ENCODE measurements at places on chromosomes 1 and 21.

- no peak for DNase-seq
Measured at GRCh38 chr1:53025034-53025768, 36.8 kb upstream of the PODN start.

DNA sequence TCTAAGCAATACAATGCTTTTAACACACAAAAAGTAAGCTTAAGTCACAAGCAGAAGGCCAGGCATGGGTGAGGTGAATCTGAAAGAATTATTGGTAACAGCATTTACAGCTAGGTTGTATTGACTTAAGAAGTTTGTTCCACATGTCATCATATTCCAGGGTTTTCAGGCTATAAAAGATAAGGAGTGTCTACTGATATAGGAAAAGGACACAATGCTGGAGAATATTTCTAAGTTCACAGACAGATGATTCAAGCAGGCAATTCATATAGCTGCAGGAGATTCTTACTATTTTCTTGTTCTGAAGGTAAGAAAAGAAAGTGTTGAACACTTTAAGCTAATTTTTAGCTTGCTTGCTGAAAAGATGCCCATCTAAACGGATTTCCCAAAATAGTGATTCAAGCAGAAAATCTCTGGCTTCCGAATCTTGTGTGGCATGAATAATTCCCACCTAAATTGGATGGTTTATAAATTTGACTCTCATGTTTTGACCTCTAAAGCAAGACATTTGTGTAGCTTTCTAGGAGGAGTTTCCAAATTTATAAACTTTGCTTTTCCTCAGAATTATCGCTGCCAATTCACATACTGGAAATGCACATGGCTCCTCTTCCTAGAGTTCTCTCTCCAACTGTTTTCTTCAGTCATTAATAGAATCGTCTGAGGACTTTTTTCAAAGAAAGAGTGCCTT lies 95.6 kb upstream of the LBR start:
- no peak for DNase-seq

GRCh38 chr1:58762806-58763205 lies 21.0 kb downstream of the JUN start:
- no peak for DNase-seq

- no peak for DNase-seq
Measured at GRCh38 chr1:14440731-14441130, 157.8 kb upstream of the KAZN start.
